ENCODE measurements at places on chromosomes 5 and 9.

- no peak for DNase-seq
These were observed 13.3 kb downstream of the PDGFRB start for GRCh38 chr5:150142185-150142958.

DNA sequence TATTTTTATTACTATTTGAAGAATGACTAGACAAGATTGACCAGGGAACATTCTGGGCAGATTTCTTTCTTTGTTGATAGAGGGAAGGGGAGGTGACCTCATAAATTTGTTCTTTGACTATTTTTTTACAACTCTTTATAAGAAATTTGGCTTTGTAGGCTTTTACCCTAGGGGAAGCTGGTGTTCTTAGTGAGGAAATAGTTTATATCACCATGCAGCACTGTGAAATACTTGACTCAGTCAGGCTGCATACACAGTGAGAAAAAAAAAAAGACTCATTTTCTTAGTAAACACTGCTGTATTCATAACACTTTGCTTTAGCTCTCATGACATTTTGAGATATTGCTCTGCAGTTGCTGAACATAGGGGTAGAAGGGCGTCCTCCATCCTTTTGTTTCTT lies 336.6 kb upstream of the PIK3R1 start:
- DNase-seq: no peak

DNA sequence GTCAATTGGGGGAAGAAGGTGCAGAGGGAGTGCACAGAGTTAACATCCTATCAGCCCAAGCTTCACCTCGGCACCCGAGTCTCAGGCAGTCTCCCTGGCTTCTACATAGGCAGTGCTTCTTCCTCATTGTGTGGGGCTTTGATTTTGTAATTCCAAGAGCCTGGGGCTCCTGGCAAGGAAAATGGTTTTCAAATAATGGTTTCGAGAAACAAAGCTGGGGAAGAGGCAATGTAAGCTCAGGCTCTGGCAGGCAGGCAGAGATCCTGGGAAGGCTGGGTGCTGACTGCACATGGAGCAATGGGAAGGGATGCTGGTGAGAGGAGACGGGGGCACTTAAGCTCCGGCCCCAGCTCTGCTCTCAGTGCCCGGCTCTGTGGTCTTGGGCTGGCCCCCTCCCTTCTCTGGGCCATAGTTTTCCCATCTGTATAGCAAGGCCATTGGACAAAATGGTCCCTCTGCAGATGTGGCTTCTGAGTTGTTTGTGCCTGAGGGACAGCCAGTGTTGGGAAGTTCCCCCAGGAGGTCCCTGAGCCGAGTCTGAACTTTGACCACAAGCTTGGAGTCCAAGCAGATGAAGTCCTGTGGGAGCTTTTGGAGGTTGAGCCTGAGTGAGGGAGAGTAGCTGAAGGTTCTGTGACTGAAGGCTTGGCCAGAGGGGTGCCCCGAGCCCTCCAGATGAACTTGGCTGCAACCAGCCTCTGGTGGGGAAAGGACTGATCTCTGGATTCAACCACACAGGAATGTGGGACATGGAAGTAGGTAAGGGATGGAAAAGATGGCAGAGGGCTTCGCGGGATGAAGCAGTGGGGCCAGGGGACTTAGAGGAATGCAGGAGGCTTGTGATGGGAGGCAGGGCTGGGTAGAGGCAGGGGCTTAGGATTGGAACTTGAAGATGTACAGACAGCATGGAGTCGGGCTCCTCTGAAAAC lies 28.5 kb upstream of the IL17B start:
- no peak for DNase-seq

- DNase-seq: peak; percentile 83
These were observed at the start of gene MGAT1 for GRCh38 chr5:180802325-180803180. MGAT1 (minus strand) TSS chr5:180802806; CDS start chr5:180792971, 9,835 bp downstream.

- no peak for DNase-seq
These were observed 48.0 kb upstream of the SAP30L start for GRCh38 chr5:154397652-154398406.

GRCh38 chr9:2957656-2958200 lies 113.8 kb upstream of the PUM3 start:
- DNase-seq: no peak

DNA sequence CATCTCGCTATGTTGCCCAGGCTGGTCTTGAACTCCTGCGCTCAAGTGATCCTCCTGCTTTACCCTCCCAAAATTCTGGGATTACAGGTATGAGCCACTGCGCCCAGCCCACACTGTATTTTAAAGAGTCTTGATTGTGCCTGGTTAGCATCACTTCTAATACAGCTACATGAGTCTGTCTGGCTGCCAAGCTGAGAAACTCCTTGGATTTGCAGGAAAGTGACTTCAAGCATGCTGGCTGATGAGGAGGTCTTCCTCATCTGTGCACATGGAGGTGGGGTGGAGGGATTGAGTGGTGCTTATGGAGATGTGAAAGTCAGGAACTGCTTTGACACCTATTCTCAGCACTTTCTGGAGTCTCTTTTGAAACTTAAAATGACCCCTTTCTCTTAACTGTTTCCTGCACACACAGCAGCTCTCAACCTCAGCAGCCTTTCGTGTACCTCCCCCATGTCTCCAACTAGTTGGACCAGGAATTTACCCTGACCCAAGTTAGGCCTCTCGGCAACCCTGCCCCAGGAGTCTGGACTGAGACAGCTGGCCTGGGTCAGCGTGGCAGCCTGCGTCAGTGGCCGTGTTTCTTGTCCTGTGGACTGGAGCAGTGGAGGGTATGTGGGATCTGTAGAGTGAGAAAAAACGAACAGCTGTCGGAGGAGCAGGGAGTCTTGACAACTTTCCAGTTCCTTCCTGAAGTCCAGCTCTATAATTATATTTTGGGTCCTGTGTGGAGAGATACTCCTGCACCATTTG lies 72.5 kb downstream of the ACER2 start:
- DNase-seq: no peak

DNA sequence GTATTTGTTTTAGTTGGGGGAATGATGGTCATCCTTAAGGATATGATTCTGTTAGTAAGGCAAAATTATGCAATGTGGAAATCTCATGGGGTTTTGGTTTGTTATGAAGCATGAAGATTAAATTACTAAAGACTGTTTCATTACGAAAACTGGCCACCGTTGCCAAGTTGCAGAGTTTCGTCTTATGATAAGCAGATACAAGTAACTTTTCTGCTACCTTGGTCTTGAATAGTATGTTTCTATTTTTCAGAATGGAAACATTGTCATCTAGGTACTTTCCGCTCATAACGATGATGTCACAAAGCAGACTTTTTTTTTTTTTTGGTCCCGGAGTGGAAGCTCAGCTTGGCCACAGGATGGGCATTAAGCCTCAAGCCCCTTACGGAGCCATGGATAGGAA lies 4.2 kb downstream of the CCNI2 start:
- DNase-seq: peak; percentile 36
